ENCODE measurements at places on chromosomes 13 and 19.

DNA sequence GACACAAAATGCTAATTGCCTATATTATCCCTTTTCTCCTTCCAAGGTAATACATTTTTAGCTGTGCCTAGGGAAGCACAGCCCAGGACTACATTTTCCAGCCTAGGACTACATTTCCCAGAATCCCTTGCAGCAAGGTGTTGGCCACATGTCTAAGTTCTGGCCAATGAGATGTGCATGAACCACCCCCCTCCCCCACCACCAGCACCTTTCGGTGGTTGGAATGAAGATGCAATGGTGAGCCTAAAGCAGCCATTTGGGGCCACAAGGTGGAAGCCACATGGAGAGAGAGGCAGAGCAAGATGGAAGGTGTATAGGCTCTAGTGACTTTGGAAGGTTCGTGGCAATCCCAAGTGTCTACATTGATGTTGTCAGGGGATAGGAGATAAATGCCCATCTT lies 16.2 kb downstream of the UNC13A start:
- peak; percentile 47 for DNase-seq

- peak; percentile 82 for DNase-seq
Observed at GRCh38 chr13:72489751-72490150, 237.7 kb downstream of the MZT1 start.

DNA sequence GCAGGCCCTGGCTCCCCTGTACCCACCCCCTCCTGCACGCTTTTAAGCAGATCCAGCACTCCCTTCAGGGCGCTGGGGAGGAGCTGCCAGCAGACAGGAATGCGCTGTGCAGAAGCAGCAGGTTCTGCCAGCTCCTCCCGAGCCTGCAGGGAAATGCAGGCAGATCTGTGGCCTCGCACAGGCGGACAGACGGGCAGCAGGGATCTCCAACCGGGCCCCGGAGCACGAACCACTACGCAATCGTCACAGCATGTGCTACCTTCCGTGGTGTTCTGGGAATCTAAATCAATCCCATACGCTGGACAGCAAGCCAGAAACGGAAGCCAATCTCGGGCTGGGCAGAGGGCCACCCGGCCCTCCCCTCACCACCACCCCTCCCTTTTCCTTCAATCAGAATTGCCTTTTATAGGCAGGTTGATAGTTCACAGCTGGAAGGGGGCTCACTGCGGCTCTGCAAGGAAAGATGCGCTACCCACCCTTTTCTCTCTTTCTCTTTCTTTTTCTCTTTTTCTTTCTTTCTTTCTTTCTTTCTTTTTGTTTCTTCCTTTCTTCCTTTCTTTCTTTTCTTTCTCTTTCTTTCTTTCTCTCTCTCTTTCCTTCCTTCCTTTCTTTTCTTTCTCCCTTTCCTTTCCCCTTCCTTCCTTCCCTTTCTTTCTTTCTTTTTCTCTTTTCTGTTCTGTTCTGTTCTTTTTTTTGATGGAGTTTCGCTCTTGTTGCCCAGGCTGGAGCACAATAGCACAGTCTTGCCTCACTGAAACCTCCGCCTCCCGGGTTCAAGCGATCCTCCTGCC lies 99.9 kb downstream of the GNG7 start:
- DNase-seq = no peak

DNA sequence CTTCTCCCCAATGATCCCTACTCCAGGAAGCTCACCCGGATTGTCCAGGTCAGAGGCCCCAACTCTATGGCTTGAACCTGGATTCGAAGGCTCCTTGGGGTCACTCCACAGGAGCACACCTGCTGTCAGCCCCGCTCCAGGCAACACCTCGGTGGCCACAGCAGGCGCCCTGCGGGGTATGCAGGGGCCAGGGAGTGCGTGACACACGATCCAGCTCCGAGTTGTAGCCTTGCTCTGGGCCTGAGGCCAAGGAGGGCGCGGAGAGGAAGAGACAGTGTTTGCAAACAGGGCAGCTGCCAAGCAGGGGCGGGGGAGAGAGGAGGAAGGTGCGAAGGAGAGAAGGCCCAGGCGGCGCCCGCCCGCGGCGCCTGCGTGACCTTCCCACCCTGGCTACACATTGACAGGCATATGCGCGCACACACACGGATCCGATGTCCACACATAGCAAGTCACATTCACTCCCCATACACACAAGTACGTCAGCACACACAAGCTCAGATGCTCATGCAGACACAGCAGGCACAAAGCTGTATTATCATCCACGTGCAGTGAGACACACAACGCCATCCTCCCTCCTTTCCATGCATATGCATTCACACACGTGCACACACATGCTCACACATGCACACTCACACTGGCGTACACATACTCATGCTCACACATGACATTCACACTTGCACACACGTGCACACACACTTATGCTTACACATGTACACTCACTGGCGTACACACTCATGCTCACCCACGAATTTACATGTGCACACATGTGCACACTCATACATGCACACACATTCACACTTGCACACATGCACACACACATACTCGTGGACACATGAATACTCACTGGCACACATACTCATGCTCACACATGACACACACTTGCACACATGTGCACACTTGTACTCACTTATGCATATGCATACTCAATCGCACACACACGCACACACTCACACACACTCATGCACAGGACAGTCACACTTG lies 10.4 kb downstream of the SBK2 start:
- DNase-seq = peak; percentile 32

DNA sequence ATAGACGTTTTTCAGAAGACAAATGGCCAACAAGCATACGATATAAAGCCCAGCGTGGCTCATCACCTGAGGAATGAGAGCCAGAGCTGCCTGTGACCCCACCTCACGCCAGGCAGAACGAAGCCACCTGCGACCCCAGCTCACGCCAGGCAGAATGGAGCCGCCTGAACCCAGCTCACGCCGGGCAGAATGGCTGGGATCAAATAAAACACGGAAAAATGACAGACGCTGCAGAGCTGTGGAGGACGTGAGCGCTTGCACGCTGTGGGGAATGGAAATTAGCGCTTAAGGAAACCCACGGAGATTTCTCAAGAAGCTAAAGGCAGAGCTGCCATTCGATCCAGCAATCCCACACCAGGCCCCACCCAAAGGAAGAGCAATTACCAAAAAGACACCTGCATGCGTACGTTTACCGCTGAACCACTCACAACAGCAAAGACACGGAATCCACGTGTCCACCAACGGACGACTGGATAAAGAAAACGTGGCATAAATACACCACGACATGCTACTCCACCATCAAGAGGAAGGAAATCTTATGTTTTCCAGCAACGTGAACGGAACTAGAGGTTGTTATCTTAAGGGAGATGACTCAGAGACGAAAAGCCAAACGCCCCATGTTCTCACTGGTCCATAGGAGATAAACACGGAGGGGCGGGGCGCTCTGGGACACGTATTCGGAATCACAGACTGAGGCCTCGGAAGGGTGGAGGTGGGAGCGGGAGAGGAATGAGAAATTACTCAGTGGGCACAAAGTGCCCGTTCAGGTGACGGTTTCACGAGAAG lies 30.7 kb upstream of the C13orf46 start:
- DNase-seq = no peak

DNA sequence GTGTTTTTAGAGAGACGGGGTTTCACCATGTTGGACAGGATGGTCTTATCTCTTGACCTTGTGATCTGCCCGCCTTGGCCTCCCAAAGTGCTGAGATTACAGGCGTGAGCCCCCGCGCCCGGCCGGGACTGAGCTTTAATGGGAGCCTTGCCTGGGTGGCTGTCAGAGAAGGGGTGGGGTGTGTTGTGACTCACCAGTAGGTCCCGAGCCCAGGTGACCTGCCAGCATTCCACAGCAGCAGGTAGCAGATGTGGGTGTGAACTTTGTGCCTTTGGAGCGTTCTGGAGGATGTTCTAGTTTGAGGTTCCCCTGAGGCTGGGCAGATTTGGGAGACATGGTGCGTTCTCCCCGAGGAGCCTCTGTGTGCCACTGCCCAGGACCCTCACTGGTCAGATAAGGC lies 7.1 kb upstream of the EPN1 start:
- DNase-seq = no peak

DNA sequence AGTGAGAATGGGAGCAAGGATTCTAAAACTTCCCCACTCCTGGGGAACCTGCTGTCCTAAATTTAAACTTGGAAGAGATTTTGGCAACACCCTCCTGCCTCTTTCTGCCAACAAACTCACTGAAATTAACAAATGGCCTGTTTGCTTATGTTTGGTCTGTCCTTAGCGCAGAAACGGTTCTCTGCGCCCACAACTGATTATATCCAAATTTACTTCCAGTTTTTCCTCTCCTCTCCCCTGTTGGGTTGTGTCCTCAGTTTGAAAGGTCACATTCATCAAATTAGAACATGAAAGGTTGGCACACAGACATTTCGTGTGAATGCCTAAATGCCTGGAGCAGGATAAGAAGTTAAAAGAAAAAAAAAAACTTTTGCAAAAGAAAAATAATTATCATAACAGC lies 56.4 kb upstream of the MRI1 start:
- no peak for DNase-seq

DNA sequence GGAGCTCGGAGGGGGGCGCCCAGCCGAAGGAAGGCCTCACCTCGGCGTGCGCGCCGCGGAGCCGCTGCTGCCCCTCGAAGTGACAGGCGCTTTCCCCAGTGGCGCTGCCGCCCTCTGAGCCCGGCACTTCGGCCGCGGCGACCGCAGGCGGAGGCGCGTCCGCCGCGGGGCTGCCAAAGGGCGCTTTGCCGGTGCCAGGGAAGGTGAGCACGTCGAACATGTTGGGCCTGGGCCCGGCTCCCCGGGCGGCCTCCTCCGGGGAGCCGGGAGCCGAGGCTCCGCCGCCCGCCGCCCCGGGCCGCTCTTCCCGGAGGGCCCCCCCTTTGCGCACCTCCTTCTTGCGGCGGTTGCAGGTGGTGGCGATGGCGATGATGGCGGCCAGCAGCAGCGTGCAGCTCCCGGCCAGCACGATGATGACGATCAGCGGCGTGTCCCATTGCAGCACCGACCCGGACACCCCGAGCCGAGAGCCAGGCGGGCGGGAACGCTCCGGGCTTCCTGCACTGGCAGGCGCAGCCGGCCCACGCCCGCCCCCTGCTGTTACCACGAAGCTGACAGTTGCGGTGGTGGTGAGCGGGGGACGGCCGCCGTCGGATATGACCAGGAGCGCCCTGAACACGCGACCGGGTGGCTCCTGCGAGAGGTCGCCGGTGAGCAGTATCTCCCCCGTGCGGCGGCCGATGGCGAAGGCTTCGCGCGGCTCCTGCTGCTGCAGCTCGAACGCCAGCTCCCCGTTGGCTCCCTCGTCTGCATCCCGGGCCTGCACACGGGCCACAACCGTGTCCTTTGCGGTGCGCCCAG lies 2.5 kb downstream of the PCDH8 start:
- no peak for DNase-seq

- no peak for DNase-seq
Observed at GRCh38 chr13:33207615-33207961, 78.0 kb downstream of the STARD13 start.

DNA sequence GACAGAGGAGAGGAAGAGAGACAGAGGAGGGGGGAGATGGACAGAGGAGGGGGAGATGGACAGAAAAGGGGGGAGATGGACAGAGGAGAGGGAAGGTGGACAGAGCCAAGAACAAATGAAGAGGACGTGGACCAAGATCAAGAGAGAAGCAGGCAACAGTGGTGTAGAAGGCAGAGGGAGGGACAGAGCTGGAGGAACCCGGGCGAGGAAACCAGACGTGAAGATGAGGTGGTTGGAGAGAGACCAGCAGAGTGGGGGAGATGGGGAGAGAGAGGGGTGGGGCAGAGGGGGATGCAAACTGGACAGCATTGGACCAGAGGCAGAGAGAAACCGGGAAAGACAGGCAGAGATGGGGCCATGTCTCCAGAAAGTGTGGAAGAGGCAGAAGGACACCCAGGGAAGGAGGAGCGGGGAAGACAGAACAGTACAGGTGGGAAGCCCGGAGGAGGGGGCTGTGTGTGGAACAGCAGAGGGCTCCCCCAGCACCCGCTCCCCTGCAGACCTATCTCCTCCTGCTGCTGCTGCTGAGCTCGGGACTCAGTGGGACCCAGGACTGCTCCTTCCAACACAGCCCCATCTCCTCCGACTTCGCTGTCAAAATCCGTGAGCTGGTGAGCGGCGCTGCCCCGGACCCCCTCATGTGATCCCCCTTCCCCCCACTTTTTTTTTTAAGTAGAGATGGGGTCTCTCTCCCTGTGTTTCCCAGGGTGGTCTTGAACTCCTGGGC lies 1.3 kb downstream of the FLT3LG start:
- no peak for DNase-seq

DNA sequence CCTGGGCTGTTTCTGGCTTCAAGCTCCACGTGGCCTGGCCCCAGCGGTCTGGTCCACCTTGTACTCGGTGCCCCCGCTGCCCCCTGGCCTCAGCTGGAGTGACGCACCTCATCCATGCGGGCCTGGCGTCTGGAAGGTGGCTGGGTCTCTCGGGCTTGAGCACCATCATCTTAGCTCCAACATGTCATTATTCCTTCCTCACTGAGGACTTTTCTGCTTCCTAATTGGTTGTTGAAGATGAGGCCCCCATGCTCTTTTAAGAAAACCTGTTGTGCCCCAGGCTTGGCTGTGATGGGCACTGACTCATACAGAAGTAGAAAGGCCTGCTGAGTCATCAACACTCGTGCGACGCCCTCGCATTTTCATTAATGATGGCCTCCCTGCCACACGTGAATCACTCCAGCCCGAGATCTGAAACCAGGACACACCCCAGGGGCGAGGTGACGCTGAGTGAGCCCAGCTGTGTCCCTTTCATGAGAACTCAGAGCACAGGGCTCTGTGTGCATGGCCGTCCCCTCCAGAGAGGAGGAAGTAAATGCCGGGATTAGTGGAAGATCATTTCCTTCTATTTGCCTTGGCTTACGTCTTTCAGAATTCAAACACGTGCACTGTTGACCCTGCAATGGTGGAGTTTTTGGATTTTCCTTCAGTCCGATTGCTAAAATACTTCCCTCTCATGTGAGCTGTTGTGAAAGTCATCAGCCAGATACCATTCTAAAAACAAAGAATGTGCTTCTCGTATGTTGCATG lies 14.0 kb upstream of the GJA3 start:
- DNase-seq = no peak

- no peak for DNase-seq
Observed at GRCh38 chr19:7887408-7888144, 734 bp upstream of the LRRC8E start.

- no peak for DNase-seq
Observed at GRCh38 chr13:110438776-110439175, 122.7 kb downstream of the RAB20 start.

DNA sequence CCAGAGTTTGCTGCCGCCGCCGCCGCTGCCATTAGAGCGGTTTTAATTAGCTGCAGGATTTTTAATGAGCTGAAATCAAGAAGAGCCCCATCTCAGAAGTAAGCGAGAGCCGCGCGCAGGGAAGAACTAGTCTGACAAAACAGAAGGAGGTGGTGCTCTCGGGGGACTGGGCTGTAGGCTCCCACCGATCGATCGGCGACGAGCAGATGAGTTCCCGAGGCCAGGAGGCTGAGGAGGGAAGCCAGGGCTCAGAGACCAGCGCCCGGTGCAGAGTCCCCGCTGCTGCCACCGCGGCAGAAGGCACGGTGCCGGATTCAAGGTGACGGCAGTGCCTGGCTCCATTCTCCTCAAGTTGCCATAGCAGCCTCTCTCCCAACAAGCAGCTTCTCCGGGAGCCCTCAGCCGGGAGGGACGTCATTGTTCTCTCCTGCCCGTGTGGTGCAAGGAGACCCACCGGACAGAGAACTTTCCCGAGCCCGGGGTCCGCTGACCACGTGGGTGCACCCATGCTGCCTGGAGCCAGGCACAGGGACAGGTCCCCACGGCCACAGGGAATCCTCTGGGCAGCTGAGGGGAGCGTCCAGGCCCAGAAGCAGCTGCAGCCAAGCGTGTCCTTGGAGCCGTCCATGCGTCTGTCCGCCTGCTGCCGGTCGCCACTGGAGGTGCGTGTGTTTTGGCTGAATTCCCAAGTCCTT lies 62.9 kb downstream of the CHST8 start:
- no peak for DNase-seq

GRCh38 chr19:1618157-1619093 lies 13.2 kb upstream of the UQCR11 start:
- DNase-seq = no peak

- no peak for DNase-seq
Observed at GRCh38 chr19:5204212-5204611, 136.4 kb downstream of the PTPRS start.
